ENCODE measurements at places on chromosomes 11 and 22.

DNA sequence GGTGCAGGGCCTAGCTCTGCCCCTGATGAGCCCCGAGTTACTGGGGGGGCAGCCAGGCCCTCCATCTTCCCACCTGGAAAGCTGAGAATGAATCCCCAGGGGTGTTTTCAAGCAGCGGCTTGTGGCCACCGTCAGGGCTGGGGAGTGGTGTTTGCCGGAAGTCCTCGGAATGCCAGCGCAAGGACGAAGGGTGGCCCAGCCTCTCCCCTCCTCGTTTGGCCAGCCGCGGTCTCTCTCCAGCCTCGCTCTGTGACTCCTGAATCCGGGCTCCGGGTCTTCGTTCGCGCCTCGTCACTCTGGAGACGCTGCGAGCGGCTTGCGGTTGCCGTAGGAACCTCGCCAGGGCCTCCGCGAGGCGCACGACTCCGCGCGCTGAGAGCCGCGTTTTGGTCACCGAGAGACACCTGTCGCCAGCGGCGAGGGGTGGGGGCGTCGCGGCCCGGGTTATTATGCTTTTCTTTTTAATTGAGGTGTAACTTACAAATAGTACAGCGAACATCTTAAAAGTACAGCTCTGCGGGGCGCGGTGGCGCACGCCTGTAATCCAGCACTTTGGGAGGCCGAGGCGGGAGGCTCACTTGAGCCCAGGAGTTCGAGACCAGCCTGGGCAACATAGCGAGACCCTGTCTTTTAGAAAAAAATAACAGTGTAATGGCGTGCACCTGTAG is 6.3 kb upstream of the KDELR3 start:
- DNase-seq, result peak; percentile 62

GRCh38 chr22:23722160-23722559 is 28.8 kb downstream of the ZNF70 start:
- DNase-seq, result no peak

DNA sequence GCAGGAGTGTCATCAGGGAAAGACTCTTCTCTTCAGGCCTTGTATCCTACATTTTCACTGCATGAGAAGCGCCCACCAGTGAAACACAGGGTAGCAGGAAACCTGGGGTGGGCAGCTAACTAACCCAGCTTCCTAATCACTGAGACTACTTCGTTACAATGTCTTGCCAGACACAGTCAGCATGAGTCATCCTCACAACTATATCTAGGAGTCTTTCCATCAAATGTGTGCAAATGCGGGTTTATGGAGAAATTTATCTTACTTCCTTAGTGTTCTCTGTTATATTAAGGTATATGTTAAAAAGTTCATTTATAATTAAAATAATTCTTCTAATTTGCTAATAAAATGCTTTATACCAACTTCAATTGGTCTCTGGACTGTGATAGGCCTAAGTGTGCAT is 79.9 kb upstream of the RAB1B start:
- DNase-seq, result no peak

- no peak for DNase-seq
Measured at GRCh38 chr11:132874638-132875037, 657.7 kb downstream of the OPCML start.

DNA sequence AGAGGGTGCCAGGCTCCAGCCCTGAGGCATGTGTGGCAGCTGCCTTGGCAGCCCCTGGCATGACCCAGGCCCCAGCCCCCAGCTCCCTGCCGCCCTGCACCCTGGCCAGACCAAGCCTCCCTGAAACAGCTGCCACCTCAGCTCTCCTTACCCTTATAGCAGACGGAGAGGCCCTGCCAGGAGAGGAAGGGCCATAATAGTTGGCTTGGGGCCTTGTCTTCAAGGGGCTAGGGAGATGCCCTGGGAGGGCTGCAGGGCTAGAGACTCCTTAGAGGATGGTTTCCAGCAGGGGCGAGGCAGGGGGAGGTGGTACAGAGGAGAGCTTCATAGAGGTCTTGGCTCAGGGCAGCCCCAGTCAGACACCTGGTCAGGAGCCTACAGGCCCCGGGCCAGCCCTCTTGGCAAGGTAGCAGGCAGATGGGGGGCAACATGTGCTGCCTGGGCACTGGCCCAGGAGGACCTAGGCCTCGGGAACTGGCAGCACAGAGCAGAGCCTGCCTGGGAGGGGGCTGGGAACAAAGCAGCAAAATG is 13.0 kb downstream of the SMTN start:
- no peak for DNase-seq

DNA sequence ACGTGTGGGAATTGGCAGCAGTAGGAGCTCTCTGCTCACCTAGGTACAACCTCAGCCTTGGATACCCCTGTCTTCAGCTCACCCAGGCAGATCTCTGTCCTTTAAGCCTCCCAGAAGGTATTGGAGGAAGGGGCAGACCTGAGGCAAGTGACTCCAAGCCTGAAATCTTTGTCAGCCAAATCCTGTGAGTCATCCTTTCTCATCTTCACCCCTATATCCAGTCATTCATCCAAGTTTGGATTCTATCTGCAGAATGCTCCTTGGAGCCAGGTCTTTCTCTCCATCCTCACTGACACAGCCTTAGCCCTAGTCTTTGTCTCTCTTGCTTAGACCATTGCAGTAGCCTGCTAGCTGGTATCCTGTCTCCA is 10.4 kb upstream of the THY1 start:
- DNase-seq, result no peak

DNA sequence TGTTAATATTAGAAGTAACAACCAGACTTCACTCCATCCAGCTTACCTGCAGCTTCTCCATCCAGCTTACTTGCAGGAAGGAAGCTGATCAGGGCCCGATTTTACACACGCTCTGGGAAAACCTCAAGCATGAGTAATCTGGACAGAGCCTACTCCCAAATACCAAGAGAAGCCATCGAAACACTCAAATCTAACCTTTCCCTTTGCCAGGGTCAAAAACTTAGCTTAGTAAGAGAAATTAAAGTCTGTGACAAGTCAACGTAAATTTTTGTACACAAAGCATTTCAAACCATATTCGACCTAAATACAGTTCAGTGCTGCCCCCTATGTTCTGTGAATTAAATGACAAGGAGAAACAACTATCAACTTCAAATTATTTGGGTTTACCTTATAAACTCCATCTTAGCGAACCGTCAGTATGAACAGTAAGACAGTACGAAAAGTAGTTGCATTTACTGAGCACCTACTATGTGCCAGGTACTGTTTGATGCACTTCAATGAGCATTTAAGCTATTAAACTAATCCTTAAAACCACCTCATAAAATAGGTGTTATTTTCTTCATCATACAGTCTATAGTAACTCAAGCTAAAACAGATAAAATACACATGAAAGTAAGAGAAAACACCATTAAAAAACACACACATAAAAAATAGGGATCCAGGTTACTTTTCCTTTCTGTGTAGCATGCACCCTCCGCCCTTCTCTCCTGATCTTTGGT is 36.9 kb downstream of the ARFGAP3 start:
- no peak for DNase-seq

- peak; percentile 41 for DNase-seq
Measured at GRCh38 chr22:24994070-24994763, 41.7 kb downstream of the KIAA1671 start.

- peak; percentile 10 for DNase-seq
Measured at GRCh38 chr11:121589946-121590537, 137.3 kb upstream of the SORL1-AS1 start.

- DNase-seq, result no peak
Measured at GRCh38 chr22:39536711-39537110, 4.2 kb upstream of the RPS19BP1 start.

DNA sequence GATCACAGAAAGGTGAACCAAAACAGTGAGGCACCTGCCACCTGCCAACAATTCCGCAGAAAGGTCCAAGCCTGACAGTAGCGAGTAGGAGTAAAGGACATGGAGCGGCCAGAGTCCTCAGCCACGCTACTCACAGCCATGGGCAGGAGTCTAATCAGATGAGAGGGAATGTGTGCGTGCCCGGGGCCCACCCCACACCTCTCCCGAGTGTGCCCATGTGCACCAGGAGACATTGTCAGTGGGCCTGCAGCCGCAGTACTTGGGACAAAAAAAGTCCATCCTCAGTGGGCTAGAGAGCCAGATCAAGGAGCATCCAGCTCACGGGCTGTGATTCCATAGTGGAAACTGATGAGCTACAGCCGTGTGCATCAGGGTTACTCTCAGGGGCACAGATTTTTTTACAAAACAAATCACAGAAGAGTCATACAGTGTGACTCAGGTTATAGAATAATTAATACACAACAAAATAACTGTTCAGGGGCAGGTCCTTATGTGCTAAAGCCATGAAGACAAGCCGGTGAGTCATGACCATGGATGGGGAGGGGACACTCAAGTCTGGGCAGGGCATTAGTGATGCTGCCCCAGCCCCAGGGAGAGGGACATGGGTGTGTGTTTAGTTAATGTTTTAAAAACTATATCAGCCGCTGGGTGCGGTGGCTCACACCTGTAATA is 12.0 kb downstream of the SART1 start:
- no peak for DNase-seq

GRCh38 chr11:44564166-44564565 is 1.3 kb upstream of the CD82 start:
- DNase-seq, result no peak

DNA sequence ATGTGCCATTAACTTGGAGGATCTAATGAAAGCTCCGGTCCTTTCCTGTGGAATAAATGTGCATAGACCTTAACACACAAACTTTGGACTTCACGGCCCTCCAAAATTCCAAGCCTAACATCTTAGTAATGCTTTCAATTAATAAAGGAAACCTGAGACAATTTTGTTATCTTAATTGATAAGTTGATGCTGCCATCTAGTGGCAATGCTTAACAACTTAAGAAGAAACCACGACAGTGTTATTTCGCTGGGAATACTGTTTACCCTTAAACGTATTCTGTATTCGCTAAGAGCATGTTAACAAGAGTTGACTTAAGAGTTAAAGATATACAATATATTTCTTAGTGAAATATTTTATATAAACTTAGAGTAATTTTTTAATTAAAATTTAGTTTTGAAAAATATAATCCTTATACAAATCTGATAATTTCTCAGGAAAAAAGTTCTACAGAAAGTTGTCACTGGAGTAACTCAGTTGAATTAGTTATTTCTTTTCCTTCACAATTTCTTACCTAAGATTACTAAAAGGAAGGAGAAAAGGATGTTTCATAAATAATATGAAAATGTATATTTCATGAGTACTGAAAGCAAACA is 35.0 kb upstream of the OR9G4 start:
- DNase-seq, result no peak

DNA sequence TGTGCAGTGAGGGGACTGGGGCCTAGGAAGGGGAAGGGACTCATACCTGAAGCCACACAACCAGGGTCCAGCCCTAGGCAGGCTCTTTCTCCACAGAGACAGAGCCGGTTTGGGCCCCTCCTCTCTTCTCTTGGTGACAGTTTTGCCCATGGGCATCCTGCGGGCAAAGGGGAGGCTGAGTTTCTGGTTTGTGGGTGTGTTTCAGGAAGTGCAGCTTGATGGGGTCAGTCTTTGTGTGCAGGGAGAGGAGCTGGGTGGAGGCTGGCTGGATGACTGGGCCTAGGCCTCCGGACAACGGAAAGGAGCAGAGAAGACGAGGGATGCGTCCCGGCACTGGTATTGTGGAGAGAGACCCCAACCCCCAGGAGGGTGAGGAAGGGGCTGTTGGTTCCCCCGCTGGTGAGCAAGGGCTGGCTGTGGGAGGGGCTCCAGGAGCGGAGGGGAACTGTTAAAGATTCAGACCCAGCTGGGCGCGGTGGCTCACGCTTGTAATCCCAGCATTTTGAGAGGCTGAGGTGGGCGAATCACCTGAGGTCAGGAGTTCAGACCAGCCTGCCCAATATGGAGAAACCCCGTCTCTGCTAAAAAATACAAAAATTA is 23.4 kb upstream of the CELSR1 start:
- no peak for DNase-seq

DNA sequence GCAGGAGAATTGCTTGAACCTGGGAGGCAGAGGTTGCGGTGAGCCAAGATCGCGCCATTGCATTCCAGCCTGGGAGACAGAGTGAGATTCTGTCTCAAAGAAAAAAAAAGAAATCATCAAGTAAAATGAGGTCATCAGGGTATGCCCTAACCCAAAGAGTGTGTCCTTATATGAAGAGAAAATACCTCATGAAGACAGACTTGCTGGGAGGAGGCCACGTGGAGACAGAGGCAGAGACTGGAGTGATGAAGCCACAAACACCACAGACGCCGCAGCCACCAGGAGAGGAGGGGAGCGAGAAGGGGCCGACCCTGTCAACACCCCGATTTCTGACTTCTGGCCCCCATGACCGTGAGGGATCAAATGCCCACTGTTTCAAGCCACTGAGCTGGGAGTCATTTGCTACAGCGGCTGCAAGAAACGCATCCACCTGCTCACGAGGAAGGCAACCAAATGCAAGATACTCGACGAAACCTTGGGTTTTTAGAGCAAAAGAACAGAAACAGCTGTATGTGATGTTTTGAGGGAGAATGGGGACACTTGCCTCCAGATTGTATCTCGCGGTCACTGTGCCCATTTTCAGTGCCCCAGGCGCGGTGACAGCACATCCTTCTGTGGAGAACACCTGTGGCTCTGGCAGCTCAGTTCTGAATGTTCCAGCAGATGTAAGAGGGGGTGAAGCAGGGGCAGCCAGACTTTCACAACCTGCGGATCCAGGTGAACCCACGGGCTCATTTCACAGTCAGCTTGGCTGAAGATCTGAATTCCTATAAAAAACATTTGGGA is 1317.2 kb downstream of the TBC1D22A start:
- no peak for DNase-seq

GRCh38 chr22:46242076-46242475 is 8.0 kb downstream of the CDPF1 start:
- DNase-seq, result no peak

GRCh38 chr22:24859587-24859986 is 53.6 kb downstream of the SGSM1 start:
- no peak for DNase-seq

- DNase-seq, result no peak
Measured at GRCh38 chr22:37520776-37521191, 1.6 kb upstream of the CARD10 start.

DNA sequence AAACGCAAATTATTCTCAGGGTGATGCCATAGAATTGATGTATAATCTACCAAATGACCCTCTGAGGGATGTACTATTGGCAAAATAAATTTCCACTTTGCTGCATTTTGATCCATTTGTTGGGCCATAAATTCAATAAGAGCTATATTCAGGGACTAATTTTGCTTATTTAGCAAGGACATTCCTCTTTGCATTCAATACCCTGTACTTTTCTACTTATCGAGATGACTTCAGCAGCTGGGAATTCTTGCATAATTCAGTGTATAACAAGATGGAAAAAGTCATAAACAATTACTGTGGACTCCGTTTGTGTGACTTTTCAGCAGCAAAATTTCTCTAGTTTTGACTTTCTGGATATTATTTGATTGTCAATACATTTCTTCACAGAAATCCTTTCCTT is 744.7 kb upstream of the CCDC179 start:
- no peak for DNase-seq

DNA sequence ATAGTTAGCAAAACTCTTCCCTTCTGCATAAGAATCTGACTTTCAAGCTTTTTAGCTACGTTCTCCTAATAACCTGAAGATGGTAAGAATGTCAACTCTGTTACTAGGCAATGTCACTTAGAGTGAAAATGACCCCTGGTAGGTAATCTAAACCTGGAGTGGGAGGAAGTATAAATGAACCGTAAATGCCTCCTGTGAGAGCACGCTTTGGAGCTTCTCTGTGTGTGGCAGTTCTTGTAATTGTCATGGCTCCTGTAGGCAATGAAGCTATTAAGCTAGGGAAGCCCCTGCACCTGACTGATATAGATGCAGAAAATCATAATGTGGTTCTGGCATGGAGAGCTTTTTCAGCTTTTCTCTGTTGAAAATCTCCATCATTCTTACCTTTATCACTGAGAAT is 29.4 kb downstream of the CALCA start:
- DNase-seq, result no peak

Measured in stimulated activated CD8-positive, alpha-beta memory T cell treated with anti-CD3 and anti-CD28 coated beads, Interleukin-15, amount 100 ng/mL, for 48 hours (primary cell).